ENCODE measurements at places on chromosomes 3 and 15. TPM values are rescaled to one million over a fixed set of nuclear protein-coding genes. Genes with fewer than 3 reads are reported as not detected.

PCCB gene
- 48.0 TPM for total RNA-seq

TRIM42 gene
- not detected for total RNA-seq

CPN2 gene
- total RNA-seq: not detected

ITGA11 gene
- 190 TPM for total RNA-seq

UBA7 gene
- 54.4 TPM for total RNA-seq

IL12A gene
- total RNA-seq: 3.7 TPM

LTK gene
- 0.07 TPM for total RNA-seq

GOLGA6L10 gene
- 0.85 TPM for total RNA-seq

Data from smooth muscle cell of the pulmonary artery (primary cell).